ENCODE measurements at places on chromosomes 3 and 15. TPM values are rescaled to one million over a fixed set of nuclear protein-coding genes. Genes with fewer than 3 reads are reported as not detected.

The TM4SF18 gene
- total RNA-seq, result not detected

The HYKK gene
- total RNA-seq, result 0.47 TPM

The PDCD10 gene
- total RNA-seq, result 65.5 TPM

The ZBED2 gene
- total RNA-seq, result not detected

The TTC21A gene
- total RNA-seq, result 9.5 TPM

The MOBP gene
- total RNA-seq, result not detected

The CCDC191 gene
- 9.4 TPM for total RNA-seq

The SERPINI1 gene
- 0.47 TPM for total RNA-seq

The TRPM7 gene
- total RNA-seq, result 64.6 TPM

The CHST14 gene
- 8.4 TPM for total RNA-seq

The TEX55 gene
- total RNA-seq, result not detected

The PIERCE2 gene
- 6.9 TPM for total RNA-seq

The TGM4 gene
- total RNA-seq, result not detected

The ESYT3 gene
- not detected for total RNA-seq

The TMEM207 gene
- not detected for total RNA-seq

The C2CD4B gene
- not detected for total RNA-seq

The FMN1 gene
- 1.1 TPM for total RNA-seq

The CHST2 gene
- total RNA-seq, result 23.8 TPM

The SYNPR gene
- total RNA-seq, result not detected

The ROBO1 gene
- not detected for total RNA-seq

The GOLGA6A gene
- total RNA-seq, result not detected

The UBA7 gene
- total RNA-seq, result 24.4 TPM

The FXR1 gene
- total RNA-seq, result 123 TPM

The WDR93 gene
- total RNA-seq, result not detected

The CPN2 gene
- total RNA-seq, result not detected

The MBNL1 gene
- total RNA-seq, result 265 TPM

The ZNF609 gene
- 29.6 TPM for total RNA-seq

The EIF4G1 gene
- total RNA-seq, result 369 TPM

The TARS3 gene
- total RNA-seq, result 12.4 TPM

The ARID3B gene
- total RNA-seq, result 17.7 TPM

The CACNA2D2 gene
- total RNA-seq, result not detected

The CFAP100 gene
- total RNA-seq, result not detected

The NPTN gene
- 40.4 TPM for total RNA-seq

The RTP3 gene
- total RNA-seq, result not detected

The NEIL1 gene
- 16.2 TPM for total RNA-seq

The A4GNT gene
- not detected for total RNA-seq

The CAPN3 gene
- total RNA-seq, result 3.2 TPM

The ASB14 gene
- total RNA-seq, result 0.04 TPM

The ACVR2B gene
- 2.4 TPM for total RNA-seq

The NUSAP1 gene
- total RNA-seq, result 115 TPM

The CD96 gene
- total RNA-seq, result not detected

The C3orf33 gene
- total RNA-seq, result 5.1 TPM

The ARGFX gene
- total RNA-seq, result not detected
